ENCODE measurements at places on chromosomes 2 and 18. TPM values are rescaled to one million over a fixed set of nuclear protein-coding genes. Genes with fewer than 3 reads are reported as not detected.

IL1RL2 gene
- total RNA-seq: not detected

ANKRD53 gene
- total RNA-seq: 1.8 TPM

LOXL3 gene
- 14.8 TPM for total RNA-seq

MC2R gene
- not detected for total RNA-seq

IL1A gene
- total RNA-seq: not detected

MDH1B gene
- total RNA-seq: 1.4 TPM

KLHL41 gene
- under 0.01 TPM for total RNA-seq

KLF7 gene
- 26.6 TPM for total RNA-seq

DCC gene
- not detected for total RNA-seq

MBD5 gene
- total RNA-seq: 19.6 TPM

EVX2 gene
- total RNA-seq: not detected

MBOAT2 gene
- total RNA-seq: 20.8 TPM

CD8B gene
- total RNA-seq: not detected

AQP12B gene
- total RNA-seq: not detected

BCL2 gene
- total RNA-seq: 2.3 TPM

PLEK gene
- total RNA-seq: under 0.01 TPM

DSC2 gene
- total RNA-seq: 10.4 TPM

TTR gene
- not detected for total RNA-seq

UCN gene
- 0.65 TPM for total RNA-seq

DSG1 gene
- total RNA-seq: not detected

Data from mesangial cell (primary cell).